Activated CD4-positive, alpha-beta T cell treated with anti-CD3 and anti-CD28 coated beads, Interleukin-2, Interleukin-4, amounts not matched to agents 100 ng/mL and 50 ng/mL, durations not matched to agents 16 hours and 8 hours (primary cell): ENCODE measurements at places on chromosomes 16 and 17.

- no peak for DNase-seq
Observed at GRCh38 chr16:24820522-24820921, 25.2 kb upstream of the SLC5A11 start.

- DNase-seq: no peak
Observed at GRCh38 chr17:81489998-81490992, 22.3 kb downstream of the ACTG1 start.

GRCh38 chr16:69307856-69308255 lies 3.3 kb upstream of the VPS4A start:
- DNase-seq: no peak

- no peak for DNase-seq
Observed at GRCh38 chr16:66609139-66609510, 4.6 kb downstream of the CMTM3 start.

- DNase-seq: no peak
Observed at GRCh38 chr17:7807206-7807605, 26.8 kb upstream of the KDM6B start.
